Stimulated activated naive CD4-positive, alpha-beta T cell treated with Interleukin-2 at 50 U/mL for 16 hours (primary cell): ENCODE measurements at places on chromosomes 11 and 22.

- DNase-seq: no peak
Observed at GRCh38 chr11:10379022-10379421, 74.1 kb downstream of the ADM start.

DNA sequence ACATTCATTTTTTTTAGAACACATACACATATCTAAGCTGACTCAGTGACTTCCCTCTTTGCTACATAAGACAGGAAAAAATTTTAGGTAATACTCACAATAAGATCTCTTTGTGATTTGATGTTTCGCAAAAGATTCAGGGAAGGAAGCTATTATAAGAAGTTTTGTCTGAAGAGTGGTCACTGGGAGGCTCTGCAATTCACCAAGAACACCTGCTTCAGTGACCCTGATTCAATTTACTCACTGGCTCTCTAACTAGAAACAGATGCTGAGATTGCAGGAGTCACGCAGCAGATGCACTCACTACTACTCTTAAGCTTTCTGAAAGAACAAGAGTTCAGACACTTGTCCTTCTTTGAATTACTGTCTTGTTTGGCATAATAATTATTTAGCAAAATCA is 193.6 kb upstream of the DDI1 start:
- DNase-seq: no peak

DNA sequence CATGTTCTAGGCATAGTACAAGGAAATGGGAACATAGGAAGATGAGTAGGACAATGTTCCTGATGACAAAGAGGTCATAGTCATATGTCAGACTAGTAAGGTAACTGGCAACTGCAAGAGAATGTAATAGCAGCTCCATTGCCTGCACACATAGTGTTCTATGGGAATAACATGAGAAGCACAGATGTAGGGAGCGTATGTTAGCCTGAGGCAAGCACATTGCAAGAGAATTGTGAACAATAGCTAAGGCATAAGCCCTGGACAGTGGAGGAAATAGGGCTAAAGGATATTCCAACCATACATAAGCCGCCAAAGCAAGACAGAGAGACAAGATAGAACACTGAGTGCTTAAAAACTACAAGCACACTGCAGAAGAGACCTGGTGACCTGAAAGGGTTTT is 1017.0 kb upstream of the TENM4 start:
- DNase-seq: no peak

- no peak for DNase-seq
Observed at GRCh38 chr11:27705873-27706820, 5.9 kb upstream of the BDNF start.

DNA sequence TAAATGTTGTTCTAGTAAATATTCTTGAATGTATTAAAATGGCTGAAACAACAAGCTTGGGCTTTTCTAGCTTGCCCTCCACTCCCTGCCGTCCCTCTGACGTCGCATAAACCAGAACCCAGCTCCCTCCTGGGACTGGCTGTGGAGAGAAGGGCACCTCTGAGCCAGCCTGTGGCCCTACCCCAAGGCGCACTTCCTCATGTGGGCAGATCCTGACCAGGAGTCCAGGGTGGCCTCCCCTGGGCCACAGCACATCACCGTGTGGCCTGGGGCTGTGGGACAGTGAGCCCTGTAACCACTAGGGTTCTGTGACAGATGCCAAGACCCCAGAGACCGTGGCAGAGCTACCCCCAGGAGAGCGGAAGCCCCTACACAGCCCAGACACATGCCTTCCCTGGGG is 10.2 kb upstream of the ADORA2A start:
- DNase-seq: no peak
